ENCODE measurements at places on chromosomes 16 and 17.

- no peak for DNase-seq
These were observed 725 bp upstream of the MT2A start for GRCh38 chr16:56607675-56608042.

- DNase-seq = no peak
These were observed 11.0 kb downstream of the CSF3 start for GRCh38 chr17:40025991-40026815.

DNA sequence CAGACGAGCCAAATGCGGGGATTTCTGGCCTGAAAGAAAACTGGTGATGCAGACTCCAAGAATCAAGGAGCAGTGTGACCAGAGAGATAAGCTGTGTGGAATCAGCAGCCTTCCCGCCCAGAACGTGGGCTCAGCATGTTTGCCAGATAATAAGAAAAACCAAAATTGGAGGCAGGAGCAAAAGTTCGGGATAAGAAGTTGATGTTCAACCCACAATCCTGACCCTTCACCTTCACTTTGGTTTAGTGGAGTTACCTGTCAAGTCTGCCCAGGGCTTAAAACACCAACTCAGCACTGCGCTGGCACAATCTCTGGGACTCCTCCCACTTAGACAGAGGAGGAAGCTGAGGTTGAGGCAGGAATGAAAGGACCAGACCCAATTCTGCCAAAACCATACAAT is 3.1 kb downstream of the SLC43A2 start:
- no peak for DNase-seq

GRCh38 chr16:70589998-70590471 is 56.3 kb upstream of the IL34 start:
- no peak for DNase-seq

DNA sequence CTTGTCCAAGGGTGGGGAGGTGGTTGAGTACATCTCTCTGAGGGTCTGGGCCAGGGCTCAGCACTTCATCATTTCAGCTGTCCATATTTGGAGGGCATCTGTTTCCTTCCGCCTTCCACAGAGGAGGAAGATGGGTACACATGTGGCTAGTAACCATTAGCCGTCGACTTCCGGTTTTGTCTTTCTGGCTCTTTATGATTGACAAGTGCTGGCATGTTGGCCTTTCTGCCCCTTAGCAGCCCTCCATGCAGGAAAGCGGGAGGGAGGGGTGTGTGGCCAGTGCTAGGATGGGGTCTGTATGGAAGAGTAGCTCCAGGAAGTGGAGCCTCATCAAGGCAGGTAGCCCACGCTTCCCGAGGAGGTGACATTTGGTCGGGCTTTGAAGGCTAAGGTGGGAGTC is 69.6 kb downstream of the RAI1 start:
- peak; percentile 50 for DNase-seq

- DNase-seq = no peak
These were observed 84.4 kb downstream of the VMP1 start for GRCh38 chr17:59791603-59792457.

- no peak for DNase-seq
These were observed 6.4 kb upstream of the LGALS9 start for GRCh38 chr17:27624539-27624938.

GRCh38 chr17:31604936-31605335 is 213.5 kb downstream of the RAB11FIP4 start:
- no peak for DNase-seq

- DNase-seq = no peak
These were observed 975 bp downstream of the CFAP20 start for GRCh38 chr16:58128181-58128631.

GRCh38 chr16:52389045-52389444 is 157.9 kb downstream of the TOX3 start:
- no peak for DNase-seq

GRCh38 chr16:87917503-87917902 is 18.8 kb downstream of the CA5A start:
- DNase-seq = no peak

GRCh38 chr16:53821487-53821886 is 117.5 kb downstream of the FTO start:
- no peak for DNase-seq

DNA sequence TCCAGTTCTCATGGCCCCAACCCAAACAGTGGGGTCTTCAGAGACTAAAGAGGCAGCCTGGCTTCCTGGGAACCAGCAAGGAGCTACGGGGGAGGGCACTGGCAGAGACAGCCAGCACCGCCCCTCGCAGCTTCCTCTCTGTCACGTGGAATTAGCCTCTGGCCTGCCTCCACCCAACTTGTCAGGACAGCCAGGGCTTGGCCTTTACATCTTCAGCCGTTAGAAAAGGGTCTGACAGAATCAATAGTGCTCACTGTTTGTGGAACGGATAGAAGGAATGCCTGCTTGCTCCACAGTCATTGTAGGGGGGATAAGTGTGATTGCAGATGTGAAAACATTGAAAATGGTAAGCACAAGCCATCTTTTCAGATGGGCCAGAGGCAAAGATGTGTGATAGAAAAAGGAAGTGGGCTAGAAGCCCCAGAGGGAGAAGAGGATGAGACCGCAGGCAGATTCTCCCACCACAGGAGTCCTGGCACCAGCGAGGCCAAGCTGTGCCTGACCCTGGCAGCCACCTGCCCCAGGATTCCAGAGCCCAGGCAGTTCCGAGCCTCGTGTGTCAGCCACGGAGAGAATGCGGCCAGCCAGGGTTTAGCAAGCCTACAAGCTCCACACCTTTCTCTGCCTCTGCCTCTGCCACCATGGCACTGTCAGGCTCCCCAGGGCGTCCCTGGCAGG is 18.6 kb downstream of the GRIN2C start:
- DNase-seq = no peak

DNA sequence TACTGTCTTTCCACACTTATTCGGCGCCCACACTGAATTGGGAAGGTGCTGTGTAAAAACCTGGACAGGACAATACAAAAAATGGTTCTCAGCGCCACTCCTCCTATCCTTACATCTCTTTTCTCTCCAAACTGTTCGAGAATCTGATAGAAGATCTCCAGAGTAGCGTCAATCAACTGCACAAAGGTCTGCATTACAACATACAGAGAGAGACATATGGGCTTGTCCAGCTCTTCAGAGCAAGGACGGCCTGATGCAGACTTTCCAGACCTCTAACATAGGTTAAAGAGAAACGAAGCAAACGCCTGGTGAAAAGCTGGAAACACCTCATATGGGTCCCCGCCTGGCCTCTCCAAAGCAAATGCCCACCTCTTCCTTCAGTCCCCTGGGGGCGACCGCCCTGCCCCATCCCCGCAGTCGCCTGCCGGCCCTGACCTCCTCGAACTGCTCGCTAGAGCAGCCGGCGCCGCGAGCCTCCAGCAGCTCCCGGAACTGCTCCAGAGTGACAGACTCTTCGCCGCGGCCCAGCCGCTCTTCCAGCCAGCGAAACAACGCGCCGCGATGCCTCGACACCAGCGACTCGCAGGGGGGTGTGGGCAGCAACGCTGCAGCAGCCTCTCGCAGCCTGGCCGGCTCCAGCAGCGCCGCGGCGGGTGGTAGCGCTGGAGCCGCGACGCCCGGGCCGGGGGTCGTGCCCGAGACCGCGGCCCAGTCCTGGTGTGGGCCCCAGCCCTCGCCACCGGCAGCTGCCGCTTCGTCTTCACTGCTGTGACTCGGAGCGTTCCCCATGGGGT is 526 bp downstream of the ZZEF1 start:
- DNase-seq = peak; percentile 22

GRCh38 chr16:72921620-72922019 is 126.3 kb downstream of the ZFHX3 start:
- DNase-seq = no peak

GRCh38 chr16:83568345-83568744 is 239.4 kb upstream of the HSBP1 start:
- no peak for DNase-seq

- no peak for DNase-seq
These were observed 1.6 kb upstream of the LRRC75A start for GRCh38 chr17:16493531-16494046.

GRCh38 chr16:12009922-12010321 is 33.4 kb downstream of the SNX29 start:
- no peak for DNase-seq

- DNase-seq = no peak
These were observed 16.6 kb downstream of the TMEM204 start for GRCh38 chr16:1550069-1550468.

GRCh38 chr16:77459534-77460254 is 24.9 kb upstream of the ADAMTS18 start:
- DNase-seq = no peak

- no peak for DNase-seq
These were observed 89.3 kb downstream of the SDR42E1 start for GRCh38 chr16:81921843-81922584.

DNA sequence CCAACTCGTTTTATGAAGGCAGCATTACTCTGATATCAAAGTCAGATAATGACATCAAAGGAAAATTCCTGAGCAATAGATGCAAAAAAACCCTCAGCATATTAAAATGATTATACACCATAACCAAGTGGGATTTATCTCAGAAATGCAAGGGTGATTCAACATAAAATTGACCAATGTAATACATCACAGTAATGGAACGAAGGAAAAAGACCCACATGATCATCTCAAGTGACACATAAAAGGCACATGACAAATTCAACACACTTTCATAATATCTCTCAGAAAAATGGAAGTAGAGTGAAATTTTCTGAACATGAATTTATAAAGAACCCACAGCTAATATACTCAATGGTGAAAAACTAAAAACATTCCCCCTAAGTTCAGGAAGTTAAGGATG is 118.8 kb downstream of the ITFG1 start:
- DNase-seq = no peak

DNA sequence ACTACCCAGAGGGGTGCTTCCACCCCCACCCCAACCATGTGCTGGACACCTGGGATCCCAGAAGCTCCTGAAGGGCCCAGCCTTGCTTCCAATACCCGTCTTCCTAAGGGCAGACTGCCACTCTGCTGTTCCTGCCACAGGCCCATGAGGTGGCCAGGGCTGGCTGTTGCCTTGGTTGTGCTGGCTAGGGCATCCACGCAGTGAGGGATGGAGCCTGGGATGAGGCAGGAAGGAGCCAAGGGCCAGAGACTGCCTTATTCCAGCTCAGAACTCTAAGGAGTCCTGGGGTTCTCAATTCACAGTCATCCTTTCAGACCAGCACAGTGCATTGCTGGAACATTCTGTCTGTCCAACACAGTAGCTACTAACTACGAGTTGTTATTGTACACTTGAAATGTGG is 37.8 kb downstream of the BCO1 start:
- no peak for DNase-seq

- no peak for DNase-seq
These were observed 9.4 kb downstream of the CETP start for GRCh38 chr16:56970934-56971767.

DNA sequence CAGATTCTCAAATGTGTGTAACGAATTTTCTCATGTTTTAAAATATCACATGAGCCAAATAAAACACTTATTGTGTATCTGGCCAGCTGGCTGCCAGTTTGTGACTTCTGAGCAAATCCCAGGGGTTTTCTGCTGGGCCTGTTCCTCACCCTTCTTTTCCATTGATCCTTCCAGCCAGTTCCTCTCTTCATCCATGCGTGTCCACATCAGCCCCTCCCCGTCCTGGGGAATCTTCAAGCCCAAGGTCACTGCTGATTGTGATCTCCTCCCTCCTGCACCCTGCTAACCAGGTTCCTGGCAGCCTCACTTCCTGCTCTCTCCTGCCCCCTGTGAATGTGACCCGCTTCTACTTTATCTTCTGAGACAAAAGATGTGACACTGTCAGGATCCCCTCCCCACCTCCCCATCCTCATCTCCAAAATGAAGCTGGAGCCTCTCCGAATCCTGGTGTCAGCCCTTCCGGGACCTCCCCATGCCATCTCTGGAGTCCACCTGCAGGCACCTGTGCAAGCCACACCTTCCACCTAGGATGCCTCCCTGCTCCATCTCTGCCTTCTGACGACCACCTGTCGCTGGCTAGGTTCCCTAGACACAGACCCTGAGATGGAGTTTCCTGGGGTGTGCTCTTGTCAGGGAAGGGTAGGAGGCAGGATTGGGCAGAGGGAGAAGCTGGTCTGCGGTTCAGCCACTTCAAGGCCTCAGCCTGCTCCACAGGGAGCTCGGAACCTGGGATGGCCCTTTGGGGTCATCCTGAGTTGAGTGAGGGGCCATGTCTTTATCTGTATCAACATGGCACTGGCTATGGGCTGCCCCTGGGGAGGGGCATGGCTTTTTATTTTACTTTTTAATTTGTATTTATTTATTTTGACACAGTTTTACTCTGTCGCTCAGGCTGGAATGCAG is 205.1 kb downstream of the KATNIP start:
- DNase-seq = no peak

- peak; percentile 81 for DNase-seq
These were observed 3.6 kb downstream of the CORO1A start for GRCh38 chr16:30186782-30187555.

DNA sequence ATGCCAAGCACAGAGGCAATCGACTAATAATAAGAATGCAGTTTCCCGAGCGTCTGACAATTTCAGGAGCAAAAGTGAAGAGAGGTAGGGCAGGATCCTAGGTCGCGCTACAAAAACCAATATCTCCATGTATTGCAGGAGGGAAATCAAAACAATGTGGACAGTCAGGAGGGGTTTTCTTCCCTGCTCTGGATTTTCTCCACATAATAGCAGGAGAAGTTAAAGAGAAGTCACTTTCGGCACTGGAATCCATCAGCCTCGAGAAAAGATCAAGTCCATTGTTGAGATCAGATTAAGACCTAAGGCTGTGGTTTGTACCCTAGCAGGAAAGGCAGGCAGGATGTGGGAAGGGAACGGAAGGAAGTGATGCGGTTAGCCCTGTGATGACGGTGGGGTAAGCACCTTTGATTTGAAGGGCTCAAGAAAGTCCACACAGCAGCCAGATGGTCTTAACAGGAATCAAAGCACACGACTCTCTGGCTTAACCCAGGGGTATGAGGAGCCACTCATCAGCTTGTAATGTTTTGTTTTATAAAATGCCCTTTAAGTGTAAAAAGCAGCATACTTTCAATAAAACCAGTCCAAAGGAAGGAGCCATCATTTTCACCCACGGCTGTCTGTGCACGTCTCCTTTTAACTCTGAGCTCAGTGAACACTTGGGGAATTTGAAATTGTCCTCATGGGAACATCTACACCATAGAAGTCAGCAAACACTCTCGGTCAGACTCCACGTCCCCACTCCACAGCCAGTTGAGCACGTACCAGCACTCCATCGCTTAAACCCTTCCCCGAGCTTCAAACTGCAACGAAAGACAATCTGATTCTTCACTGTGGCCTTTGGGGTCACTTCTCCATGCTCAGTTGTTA is 15.8 kb upstream of the AKTIP start:
- DNase-seq = peak; percentile 77

DNA sequence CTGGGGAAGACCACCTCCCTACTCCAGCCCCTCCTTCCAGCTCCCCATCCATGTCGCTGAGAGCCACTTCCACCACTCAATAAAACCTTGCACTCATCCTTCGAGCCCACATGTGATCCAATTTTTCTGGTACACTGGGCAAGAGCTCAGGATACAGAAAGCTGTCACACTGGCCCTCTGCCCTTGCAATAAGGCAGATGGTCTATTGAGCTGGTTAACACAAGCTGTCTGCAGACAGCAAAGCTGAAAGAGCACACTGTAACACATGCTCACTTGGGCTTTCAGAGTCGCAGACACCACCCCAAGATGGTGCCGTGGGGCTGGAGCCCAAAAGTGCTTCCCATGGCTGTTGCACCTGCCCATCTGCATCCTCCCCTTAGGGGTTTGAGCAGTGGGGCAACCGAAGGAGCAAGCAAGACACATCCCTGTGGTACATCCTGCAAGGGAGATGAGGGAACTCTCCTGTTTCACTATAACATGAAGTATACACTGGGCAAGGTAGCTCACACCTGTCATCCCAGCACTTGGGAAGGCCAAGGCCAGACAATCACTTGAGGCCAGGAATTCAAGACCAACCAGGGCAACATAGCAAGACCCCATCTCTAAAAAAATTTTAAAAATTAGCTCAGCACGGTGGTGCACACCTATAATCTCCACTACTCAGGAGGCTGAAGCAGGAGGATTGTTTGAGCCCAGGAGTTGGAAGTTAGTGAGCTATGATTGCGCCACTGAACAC is 52.8 kb upstream of the C17orf78 start:
- no peak for DNase-seq

All from stimulated activated CD8-positive, alpha-beta memory T cell treated with anti-CD3 and anti-CD28 coated beads, Interleukin-7, amount 100 ng/mL, for 48 hours (primary cell).